ENCODE measurements at places on chromosomes 1 and 21.

- DNase-seq: no peak
These were observed 10.2 kb downstream of the KMO start for GRCh38 chr1:241542199-241542907.

GRCh38 chr1:61609040-61609439 is 115.9 kb downstream of the TM2D1 start:
- DNase-seq: no peak

- no peak for DNase-seq
These were observed 14.3 kb downstream of the XCL2 start for GRCh38 chr1:168529518-168529917.

DNA sequence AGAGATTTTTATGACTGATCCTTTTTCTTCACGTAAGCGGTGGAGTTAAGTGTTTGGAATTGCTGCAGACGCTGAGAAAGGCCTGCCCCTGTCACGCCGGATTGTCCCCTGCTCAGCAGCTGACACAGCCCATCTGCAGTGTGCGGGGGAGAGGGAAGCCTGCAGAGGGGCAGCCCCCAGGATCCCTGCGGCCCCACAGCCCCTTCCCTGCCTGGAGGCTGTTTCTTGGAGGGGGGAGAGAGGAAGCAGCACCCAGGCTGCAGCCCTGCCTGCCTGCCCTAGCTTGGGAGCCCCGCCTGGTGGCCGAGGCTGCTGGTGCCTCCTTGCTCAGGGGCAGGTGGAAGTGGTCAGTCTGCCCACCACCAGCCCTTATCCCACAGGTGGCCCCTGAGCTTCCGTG is 50.7 kb downstream of the PRDM16 start:
- no peak for DNase-seq

- peak; percentile 58 for DNase-seq
These were observed 107.3 kb upstream of the RUNX3 start for GRCh38 chr1:25037174-25038074.

- DNase-seq: peak; percentile 41
These were observed 22.4 kb upstream of the ARHGAP29 start for GRCh38 chr1:94259635-94260289.

- no peak for DNase-seq
These were observed 16.5 kb downstream of the MGST3 start for GRCh38 chr1:165647517-165647916.

DNA sequence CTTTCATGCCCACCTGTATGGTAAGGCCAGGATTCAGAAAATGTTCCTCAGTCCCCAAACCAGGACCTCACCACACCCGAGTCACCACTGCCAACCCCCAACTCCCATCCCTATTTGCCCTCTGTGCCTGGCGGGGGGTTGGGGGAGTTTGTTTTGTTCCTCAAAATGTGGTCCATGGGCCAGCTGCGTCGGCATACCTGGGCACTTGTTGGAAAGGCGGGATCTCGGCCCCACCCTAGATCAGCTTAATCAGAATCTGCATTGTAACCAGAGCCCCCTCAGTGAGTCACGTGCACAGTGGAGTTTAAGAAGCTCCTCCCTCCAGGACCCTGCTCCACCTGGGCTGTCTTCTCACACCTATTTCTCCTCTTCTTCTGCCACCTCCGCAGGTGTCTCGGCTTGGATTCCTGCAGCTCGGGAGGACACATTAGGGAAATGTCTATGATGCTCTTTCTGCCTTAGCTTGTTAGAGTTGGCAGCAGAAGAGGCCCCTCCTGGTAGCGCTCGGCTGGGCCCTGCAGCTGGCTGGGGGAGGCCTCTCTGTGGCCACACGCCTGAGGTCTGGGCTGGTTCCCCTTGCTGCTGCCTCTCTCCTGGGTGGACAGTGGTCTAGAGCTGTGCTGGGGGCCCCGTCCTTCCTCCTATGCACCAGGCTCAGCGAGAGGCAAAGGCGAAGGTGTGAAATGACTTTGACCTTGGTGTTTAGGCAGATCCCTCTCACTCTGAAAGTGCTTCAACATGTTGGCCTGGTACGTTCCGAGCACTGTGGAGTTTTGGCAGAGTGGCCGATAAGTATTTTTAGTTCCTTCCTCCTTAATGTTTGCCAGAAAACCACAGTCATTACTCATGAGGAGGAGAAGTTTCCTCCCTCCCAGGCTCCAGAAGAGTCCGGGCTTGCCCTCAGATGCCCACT is 41.8 kb upstream of the CAMTA1 start:
- DNase-seq: peak; percentile 70

- no peak for DNase-seq
These were observed 1017.9 kb downstream of the ADGRL2 start for GRCh38 chr1:82818586-82818985.

- peak; percentile 17 for DNase-seq
These were observed 59.4 kb upstream of the SERBP1 start for GRCh38 chr1:67489643-67490042.

DNA sequence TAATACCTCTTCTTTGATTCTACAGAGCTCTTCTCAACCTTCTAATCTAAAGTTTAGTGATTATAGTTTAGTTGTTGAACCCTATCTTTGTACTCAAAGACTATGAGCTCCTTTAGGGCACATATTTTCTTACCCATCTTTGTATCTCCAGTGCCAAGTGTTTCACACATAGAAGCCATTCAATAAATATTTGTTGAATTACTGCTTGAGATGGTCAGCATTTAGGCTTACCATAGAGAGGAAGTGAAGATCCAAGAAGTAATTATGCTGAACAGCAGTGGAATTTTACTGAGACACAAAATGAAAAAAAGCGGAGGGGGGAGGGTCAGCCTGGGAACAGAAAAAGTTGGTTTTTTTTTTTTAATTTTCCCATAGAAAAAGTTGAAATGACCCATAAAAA is 21.9 kb downstream of the PIK3R3 start:
- DNase-seq: no peak

- DNase-seq: peak; percentile 91
These were observed 733.9 kb upstream of the CHRM3 start for GRCh38 chr1:238652346-238652968.

DNA sequence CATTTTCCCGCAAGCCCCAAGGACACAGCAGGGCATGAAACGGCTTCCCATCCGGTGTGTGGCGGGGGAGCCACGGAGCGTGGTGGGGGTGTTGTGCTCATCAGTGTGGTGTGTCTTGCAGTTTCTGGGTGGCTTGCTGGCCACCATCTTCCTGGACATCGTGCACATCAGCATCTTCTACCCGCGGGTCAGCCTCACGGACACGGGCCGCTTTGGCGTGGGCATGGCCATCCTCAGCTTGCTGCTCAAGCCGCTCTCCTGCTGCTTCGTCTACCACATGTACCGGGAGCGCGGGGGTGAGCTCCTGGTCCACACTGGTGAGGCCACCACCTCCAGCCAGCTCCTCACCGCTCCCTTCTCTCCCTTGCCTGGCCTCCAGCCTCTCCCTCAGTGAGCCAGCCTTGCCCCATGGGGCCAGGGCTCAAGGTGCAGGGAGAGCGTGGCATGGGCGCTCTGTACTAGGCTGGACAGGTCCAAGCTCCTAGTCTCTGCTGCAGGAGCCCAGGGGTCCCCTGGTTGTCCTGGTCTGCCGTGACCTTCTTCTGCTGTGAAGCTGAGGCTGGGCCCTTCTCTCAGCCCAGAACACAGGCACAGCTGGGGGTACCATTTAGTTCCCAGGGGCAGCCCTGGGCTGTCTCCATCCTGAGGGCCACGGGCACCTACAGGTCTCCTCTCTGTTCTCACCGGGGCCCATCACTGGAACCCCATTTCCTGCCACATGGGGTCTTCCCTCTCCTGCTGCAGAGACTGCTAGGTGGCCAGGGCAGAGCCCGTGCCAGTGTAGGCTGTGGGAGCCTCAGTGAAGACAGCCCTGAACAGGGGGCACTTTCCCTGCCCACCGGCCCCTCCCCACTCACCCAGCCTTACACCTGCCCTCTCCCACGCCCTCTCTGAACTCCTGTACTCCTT is 12.6 kb downstream of the AGTRAP start:
- no peak for DNase-seq

- DNase-seq: no peak
These were observed 15.6 kb downstream of the IGFN1 start for GRCh38 chr1:201206176-201206575.

DNA sequence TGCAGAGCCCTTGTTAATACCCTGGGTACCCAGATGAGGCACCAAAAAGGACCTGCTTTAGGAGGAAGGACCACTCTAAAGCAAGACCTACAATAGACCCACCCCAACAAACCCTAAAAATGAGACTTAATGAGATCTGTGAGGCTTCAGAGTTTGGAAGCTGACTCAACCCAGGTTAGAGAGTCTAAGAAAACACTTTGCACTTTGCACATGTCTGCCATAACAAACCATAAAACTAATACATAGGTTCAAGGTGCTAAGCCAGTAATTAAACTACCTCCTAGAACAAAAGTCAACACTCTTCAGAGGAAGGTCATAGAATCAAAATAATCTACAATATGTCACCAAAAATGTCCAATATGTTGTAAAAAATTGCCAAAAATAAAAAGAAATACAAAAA is 124.7 kb upstream of the C1orf21 start:
- DNase-seq: no peak

DNA sequence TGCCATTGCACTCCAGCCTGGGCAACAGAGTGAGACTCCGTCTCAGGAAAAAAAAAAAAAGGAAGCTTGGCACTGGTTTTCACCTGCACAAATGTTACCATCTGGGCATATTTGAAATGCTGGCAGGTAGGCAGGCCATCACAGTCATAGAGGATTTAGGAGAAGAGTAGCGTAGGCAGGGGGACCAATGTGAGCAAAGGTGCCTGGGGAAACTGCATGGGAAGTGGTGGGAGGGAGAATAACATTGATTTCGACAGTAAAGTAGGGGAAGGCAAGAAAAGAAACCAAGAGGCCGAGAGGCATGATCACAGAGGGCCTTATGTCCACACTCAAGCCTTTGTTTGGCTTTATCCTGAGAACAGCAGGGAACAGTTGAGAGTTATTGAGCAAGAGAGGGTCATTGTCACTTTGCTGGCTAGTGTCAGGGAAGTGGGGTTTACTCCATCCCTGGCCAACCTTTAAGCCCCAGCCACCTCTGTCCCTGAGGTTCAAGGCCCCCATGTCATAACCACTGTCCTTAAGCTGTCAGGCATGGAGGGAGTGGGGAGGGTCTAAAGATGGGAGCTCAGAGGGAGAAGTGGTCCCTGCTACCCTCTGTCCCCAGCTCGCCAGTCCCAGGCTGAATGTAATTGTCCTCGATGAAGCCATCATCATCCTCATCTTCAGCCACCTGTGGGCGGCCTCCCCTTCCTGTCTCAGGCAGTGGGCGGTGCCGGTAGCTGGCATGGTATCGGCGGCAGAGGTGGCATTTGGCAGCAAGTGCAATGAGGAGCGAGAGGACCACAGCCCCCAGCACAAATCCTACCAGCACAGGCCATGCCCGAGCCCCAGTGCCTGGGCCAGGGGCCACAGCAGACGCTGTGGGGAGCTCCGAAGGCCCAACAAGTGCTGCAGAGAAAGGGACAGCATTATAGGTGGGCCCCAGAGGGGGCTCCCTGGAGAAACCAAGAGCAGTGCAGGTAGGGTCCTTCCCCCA is 2.9 kb downstream of the C1orf210 start:
- DNase-seq: no peak

DNA sequence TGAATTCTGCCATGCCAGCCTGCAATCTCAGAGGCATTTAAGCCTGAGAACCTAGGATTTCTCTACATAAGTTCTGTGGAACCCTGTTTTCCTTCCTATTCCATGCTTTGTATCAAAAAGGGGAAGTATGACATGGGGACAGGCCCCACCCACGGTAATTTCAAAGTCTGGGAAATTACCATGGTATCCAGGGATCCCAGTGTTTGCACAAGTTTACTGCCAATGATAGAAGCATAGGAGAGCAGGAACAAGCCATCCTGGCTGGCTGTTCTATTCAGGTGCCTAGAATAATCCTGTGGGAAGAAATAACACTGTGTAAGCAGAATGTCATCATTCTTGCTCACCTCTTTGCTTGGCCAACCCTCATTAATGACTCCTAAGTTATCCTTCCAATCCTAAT is 53.8 kb upstream of the ATP1B1 start:
- no peak for DNase-seq

DNA sequence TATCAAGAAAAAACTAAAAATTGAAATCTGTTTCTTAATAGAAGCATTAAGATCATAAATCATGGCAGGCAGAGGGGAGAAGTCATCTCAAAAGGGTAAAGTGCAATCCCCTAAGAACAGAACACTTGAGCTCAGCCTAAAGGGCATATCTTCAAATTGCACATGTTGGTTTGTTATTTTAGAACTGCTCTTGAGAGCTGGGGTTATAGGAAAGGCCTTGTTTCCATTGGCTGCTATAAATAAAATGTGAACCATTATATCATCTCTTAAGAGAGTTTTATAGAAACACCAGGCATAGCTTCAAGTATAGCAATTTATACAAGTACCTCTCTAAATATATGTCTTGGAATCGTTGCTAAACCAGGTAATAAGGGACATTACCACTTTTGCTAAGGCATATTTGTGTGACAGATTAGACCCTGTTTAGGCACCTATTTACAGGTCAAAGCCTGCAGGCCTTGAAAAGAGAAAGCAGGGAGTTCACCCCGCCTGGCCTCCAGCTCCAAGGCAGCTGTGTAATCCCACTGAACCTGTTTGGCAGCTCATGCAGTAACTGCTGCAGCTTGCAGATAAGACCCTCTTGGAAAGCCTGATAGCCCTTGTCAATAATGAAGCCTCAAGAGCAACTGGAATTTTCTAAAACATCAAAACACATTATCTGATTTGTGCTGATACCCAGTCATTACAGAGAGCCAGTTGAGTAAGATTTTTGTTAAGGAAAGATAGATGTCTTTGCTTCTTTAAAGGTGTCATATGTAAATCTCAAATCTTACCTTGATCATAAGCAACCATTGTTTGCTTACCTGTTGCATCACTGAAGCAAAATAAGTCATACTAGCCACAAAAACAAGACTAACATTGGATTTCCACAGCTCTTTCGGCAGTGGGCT is 24.2 kb upstream of the SYDE2 start:
- DNase-seq: no peak

DNA sequence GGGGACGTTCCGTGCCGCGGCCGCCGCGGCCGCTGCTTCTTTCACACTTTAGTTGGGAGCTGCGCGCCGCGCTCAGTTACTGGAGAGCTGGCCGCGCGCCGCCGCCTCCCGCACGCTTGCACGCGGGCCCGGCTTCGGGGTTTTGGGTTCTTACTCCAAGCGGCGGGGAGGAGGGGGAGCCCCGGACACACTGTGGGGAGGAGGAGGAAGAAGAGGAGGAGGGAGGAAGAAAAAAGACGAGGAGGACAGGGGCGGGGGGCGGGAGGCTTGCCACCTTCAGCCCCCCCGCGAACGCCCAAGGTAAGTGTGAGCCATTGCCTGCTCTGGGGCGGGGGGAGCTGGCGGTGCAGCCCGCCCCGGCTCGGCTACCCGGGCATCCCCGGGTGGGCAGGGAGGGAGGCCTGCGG is 243 bp downstream of the C1orf21 start:
- DNase-seq: peak; percentile 33

GRCh38 chr1:100325415-100326324 is 26.6 kb upstream of the CDC14A start:
- DNase-seq: no peak

- DNase-seq: no peak
These were observed 4.4 kb downstream of the TMCO1 start for GRCh38 chr1:165764277-165764676.

DNA sequence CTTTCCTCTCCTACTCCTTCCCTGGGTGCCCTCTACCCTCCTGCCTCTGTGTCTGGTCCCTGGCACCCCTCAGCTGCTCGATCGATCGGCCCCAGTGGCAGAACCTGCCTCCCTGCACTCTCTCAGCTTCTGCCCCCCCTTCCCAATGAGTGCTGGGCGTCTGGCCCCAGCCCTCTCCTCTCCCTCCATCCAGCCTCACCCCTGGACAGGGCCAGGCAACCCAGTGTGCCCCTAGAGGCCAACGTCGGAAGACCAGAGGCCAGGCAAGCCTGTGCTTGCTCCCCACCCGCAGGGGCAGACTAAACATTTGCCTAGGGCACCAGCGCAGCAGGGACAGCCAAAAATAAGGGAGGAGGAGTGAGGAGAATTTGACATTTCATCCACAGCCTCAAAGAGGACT is 43.5 kb downstream of the LGR6 start:
- DNase-seq: peak; percentile 67
